Stimulated activated CD4-positive, alpha-beta T cell treated with anti-CD3 and anti-CD28 coated beads, Interleukin-1b, Interleukin-23, amount 100 ng/mL, for 1 hour (primary cell): ENCODE measurements at places on chromosomes 5 and 9.

- DNase-seq: no peak
Measured at GRCh38 chr9:127767909-127768331, 10.5 kb downstream of the SH2D3C start.

- no peak for DNase-seq
Measured at GRCh38 chr9:95507464-95508241, 9.1 kb downstream of the PTCH1 start.

- DNase-seq: no peak
Measured at GRCh38 chr5:76513476-76513875, 109.7 kb downstream of the F2RL2 start.

- no peak for DNase-seq
Measured at GRCh38 chr5:125583321-125584139, 837.1 kb upstream of the ZNF608 start.
